ENCODE measurements at places on chromosomes 2 and 18.

DNA sequence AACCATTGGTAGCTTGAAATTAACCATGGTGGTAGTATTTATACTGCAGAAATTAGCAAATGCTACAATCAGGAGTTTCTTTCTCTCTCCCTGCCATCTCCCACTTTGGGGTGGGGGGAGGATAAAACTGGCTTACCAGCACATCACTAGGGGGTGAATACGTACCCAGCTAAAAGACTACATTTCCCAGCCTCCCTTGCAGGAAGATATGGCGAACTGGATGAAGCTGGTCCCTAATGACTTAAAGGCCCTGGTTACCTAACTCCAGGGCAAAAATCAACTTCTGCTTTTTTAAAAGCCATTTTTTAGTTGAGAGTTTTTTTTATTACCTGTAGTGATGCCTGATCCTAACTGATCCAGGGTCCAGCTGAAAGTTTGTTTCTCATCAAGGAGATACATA, 70.3 kb upstream of the RAB12 start:
- no peak for DNase-seq

- DNase-seq, result no peak
These were observed 405.3 kb downstream of the MBD2 start for GRCh38 chr18:53819174-53819573.

GRCh38 chr18:40056079-40056692, 1898.8 kb upstream of the PIK3C3 start:
- DNase-seq, result no peak

GRCh38 chr18:54787121-54787520, 41.2 kb upstream of the RAB27B start:
- DNase-seq, result no peak

- no peak for DNase-seq
These were observed 35.8 kb upstream of the ZNF804A start for GRCh38 chr2:184562532-184562931.

- no peak for DNase-seq
These were observed 452.4 kb upstream of the RGPD4 start for GRCh38 chr2:107374249-107374648.

DNA sequence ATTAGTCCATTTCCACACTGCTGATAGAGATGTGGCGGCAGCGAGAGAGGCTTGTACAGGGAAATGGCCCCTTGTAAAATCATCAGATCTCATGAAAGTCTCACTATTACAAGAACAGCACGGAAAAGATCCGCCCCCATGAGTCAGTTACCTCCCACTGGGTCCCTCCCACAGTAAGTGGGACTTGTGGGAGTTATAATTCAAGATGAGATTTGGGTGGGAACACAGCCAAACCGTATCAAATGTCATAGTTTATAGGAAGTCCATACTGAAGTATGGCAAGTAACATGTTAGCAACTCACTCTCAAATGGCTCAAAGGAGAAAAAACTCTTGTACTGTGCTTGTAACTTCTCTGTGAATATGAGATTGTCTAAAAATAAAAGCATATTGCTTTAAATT, 56.1 kb downstream of the FARP2 start:
- DNase-seq, result no peak

GRCh38 chr18:60698901-60699300, 326.3 kb upstream of the MC4R start:
- no peak for DNase-seq

DNA sequence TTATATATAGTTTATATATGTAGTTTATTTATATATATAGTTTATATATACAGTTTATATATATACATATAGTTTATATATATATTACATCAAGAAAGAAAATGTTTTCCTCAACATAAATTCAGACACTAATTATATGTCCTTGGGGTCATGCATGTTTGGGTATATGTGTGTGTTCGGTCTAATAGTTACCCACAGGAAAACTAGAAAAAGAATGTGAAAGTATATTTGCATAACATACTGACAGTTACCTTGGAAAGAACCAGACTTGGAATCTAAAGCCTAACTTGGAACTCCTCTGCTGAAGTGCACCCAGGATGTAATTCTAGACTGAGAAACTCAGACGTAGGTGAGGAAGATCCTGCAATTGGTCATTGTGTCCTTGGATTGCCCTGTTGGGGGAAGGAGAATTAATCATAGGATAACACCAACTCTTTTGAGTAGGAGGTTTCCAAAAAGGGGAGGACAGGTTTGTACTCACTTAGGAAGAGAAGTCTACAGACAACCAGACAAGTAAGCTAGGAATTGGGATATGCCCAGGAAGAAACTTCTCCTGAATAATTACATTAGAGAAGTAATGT, 8.9 kb upstream of the SLC25A12 start:
- DNase-seq, result no peak

- no peak for DNase-seq
These were observed 84.7 kb downstream of the POLR1A start for GRCh38 chr2:86020984-86021383.

- DNase-seq, result no peak
These were observed 4.4 kb downstream of the MAL start for GRCh38 chr2:95029898-95030341.

DNA sequence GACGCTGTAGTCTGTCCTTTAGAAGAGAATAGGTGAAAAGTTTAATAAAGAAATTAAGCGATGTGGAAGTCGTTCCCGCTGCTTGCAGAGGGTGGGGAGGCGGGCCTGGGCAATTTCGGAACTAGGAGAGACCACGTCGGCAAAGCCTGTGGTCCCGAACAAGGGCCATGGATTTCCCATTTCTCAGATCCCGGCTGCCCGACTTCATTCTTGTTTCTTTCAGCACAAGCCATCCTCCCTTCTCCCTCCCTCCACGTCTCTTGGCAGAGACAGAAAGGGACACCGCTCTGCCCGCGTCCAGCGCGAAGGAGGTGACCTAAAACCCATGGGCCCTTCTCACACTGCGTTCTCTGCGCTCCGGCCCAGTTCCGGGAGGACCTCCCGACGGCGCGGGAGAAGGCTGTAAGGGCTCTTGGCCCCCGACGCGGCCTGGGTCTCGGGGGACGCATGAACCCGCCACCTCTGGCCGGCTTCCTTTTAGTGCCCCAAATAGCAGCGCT, 2.2 kb upstream of the BCL2L11 start:
- no peak for DNase-seq

GRCh38 chr2:200650195-200650594, 64.4 kb downstream of the AOX1 start:
- DNase-seq, result no peak

DNA sequence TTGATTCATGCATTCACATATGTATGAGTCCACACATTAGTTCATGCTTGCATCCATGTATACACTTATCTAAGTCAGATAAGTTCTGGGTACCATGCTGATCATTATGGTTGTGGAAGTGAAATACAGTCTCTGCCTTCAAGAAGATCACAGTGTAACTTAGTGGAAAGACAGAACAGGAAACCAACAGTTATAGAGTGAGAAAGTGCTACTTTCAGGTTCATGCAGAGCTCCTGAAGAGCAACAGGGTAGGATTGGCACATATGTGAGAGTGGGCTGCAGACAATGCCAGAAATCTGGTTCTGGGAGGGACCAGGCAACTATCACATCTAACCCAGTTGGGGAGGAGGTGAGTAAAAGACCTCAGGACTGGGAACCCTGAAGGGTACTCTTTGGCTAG, 35.4 kb upstream of the PGAP1 start:
- DNase-seq, result no peak

DNA sequence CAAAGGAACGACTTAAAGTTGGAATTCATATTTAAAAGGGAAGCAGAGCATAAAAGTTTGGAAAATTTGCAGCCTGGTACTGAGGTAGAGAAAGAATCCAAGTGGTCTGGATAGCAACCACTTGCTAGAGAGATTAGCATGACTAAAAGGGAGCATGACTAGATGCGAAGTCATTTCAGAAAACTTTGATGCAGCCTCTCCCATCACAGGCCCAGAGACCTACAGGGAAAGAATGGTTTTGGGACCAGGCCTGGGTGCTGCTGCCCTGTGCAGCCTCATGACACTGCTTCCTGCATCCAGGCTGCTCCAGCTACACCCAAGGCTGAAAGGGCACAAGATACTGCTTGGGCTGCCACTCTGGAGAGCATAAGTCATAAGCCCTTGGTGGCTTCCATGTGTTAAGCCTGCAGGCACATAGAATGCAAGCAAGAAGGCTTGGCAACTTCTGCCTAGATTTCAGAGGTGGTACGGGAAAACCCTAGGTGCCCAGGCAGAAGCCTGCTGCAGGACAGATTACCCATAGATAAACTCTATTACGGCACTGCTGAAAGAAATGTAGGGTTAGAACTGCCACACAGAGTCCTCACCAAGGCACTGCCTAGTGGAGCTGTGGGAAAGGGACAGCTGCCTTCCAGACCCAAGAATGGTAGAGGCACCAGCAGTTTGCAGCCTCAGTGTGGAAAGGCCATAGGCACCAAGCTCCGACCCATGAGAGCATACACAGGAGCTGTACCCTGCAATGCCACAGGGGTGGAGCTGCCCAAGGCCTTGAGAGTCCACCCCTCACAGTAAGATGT, 12.6 kb upstream of the CHN1 start:
- no peak for DNase-seq

DNA sequence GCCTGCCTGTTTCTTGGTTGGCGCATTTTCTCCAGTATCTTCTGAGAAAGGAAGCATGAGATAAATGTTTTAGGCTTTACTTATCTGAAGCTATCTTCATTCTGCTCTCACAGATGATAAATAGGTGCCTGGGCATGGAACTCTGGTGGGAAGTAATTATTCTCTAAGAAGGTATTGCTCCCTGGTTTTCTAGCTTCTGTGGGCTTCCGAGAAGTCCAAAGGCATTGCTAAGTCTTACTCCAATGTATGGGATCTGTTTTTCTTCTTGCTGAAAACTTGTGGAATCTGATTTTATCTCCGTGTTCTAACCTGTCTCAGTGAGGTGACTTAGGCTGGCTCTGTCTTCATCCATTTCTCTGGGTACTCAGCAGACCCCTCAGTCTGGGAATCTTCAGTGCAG, 224.4 kb upstream of the HS6ST1 start:
- DNase-seq, result no peak

- DNase-seq, result no peak
These were observed 24.3 kb upstream of the UBE2F start for GRCh38 chr2:237942513-237942899.

- DNase-seq, result no peak
These were observed 122.1 kb upstream of the RMDN2 start for GRCh38 chr2:37802899-37803379.

DNA sequence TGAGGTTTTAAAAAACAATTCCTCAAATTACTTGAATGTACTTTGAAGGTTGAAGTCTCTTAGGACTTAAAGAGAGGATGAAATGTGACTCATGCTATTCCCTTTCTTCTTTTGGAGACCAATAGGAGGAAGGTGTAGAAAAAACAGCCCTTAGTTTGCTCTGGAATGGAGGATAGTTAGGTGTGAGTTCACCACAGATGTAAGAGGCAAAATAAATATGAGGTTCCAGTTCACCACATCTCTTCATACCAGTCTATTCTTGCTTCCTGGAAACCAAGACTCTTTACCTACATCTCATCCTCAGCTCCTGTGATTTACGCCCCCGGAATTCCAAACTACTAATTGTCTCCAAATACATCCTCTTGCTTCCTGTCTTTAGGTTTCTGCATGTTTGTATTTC, 77.5 kb upstream of the TTC21B start:
- no peak for DNase-seq

GRCh38 chr18:48569139-48569914, 30.5 kb downstream of the CTIF start:
- DNase-seq, result no peak

DNA sequence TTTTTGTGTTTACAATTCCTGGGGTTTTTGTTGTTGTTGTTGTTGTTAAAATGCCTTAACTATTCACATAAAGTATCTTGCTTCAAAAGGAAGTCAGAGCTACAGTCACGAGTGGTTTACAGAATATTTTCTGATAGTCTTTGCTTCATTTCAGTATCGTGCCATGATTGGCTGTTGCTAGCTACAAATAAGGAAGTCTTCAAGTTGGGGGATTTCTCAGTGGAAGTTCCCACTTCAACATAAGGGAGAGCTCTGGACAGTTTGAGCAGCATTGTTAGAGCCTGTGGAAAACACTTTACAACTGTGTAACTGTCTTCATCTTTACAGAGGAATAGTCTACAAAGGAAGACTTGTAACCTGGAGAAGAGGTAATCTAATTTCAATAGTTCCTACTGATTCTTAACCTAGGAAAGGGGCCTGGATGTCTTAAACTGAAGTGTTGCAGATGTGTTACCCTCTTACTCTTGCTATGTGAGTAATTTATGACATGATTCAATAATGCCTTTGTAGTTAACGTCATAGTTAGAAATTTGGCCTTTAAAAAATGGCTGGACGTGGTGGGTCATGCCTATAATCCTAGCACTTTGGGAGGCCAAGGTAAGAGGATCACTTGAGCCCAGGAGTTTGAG, 23.4 kb upstream of the TANK start:
- DNase-seq, result no peak

- no peak for DNase-seq
These were observed 18.8 kb upstream of the GPR17 start for GRCh38 chr2:127626917-127627739.

DNA sequence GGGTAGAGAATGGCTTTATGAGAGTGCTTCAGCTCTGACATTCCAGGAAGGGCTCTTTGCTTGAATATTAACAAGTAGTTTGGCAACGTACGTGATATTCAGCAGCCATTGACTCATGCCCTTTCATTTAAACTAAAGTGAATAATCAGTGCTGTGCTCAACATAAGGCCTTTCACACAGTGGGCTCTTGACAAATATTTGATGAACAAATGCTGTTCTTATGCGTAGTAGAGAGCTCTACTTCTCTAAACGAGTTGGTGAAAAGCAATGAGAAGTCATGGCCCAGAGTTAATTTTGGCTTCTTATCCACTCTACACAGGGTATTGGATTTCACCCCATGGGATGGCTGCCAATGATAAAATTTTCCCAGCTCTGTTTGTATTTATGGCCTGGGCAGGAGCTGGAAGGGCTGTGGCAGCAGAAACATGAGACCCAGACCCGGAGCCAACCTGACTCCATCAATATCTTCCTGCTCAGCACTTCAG, 338.9 kb downstream of the CCDC85A start:
- DNase-seq, result no peak

GRCh38 chr18:78611201-78611800, 368.3 kb upstream of the SALL3 start:
- DNase-seq, result no peak

DNA sequence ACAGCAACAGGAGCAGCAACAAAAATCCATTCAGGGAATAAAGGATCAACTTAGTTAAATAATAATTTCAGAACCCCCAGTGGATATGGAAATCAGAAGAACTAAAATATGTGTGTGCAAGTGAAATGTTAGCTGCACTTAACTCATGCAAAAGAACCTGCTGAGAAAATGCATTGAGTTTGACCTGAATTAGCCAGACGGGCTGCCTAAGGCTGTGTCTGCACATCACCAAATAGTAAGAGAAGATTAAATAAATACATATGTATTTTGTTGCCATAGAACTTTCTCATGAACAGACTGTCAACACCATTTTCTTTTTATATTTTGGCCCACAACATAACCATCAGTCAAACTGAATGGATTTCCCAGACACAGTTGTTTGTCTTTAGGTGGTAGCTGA, 262.0 kb upstream of the PIK3C3 start:
- no peak for DNase-seq

DNA sequence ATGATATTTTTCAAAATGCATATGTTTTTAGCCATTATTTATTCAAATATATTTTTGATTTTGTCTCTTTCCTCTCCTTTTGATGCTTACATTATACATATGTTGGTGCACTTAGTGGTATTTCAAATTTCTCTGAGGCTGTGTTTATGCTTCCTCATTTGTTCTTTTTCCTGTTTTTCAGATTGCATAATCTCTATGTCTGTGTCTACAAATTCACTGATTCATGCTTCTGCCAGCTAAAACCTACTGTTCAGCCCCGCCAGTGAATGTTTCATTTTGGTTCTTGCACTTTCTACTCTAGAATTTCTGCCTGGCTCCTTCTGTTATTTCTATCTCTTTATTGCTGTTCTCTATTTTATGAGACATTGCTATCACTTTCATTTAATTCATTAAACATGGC, 951.7 kb upstream of the CNTNAP5 start:
- DNase-seq, result no peak
